ENCODE measurements at places on chromosomes 2 and 18.

DNA sequence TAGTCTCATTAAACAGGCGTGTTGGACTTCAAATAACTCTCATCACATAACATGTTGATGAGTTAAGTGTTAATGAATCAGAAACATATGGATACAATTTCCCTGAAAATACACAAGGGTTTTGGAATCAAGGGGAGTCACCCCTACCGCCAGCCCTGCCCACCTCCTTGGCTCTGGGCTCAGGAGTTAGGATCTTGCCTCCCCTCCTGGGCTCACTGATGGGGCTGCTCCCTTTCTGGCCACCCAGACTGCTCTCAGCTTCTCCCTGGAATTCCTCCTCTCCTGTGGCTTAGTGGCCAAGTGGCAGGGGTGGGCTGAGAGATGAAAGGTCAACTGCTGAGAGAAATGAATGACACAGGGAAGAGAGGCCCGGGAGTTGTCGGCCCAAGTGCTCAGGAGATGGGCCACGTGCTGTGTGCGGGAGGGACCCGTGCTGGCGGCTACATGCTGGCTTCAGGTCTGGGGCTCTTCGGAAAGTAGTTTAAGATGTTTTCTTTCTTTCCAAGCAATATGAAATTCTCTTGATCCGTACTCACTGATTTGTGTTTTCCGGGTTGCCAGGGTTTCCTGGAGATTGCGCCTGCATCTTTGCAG is 55.8 kb upstream of the TNP1 start:
- DNase-seq = no peak

DNA sequence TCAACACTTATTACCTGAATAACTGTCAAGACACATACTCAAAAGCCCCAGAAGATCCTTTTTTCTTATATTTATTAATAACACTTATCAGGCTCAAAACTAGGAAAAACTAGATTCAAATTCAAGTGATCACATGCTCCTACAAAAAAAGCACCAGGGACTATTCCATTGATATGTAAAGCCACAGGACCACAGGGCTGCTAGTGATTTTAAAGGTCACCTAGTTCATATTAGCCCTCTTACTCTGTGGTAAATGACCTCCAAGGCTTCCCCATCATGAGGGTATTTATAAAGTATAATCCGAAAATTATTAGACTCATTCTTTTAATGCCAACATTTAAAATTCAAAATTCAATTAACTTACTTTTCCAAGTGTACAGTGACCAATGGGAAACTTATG is 52.5 kb downstream of the LRPPRC start:
- no peak for DNase-seq

GRCh38 chr2:121355488-121355887 is 70.5 kb upstream of the TFCP2L1 start:
- no peak for DNase-seq

GRCh38 chr18:63889626-63890025 is 2.1 kb downstream of the SERPINB2 start:
- DNase-seq = no peak

DNA sequence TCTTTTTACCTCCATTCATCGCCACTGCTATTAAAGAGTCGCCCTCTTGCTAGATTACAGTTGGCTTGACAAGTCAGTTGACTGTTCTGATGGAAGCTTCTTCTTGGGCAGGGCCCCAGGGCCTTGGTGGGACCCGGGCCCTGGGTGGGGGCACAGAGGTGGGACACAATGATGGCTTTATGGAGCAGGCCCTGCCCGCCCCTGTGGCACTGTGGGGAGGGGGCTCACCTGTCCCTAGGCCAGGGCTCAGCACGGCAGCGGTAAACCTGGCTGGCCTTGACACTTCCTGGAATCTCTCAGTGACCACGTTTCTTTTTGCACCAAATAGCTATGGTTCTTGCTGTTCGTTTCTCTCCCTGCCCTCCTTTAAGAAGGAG is 4.9 kb upstream of the HS6ST1 start:
- DNase-seq = no peak

- DNase-seq = no peak
These were observed 37.4 kb downstream of the UBE2F start for GRCh38 chr2:238004077-238004830.

GRCh38 chr2:232633413-232634205 is at the start of gene EFHD1:
Gene EFHD1, plus strand, starts transcription at chr2:232633604. Its CDS starts 101 bp downstream, at chr2:232633705.
- peak; percentile 67 for DNase-seq

- DNase-seq = no peak
These were observed 256.1 kb downstream of the PAX3 start for GRCh38 chr2:222042666-222043065.

DNA sequence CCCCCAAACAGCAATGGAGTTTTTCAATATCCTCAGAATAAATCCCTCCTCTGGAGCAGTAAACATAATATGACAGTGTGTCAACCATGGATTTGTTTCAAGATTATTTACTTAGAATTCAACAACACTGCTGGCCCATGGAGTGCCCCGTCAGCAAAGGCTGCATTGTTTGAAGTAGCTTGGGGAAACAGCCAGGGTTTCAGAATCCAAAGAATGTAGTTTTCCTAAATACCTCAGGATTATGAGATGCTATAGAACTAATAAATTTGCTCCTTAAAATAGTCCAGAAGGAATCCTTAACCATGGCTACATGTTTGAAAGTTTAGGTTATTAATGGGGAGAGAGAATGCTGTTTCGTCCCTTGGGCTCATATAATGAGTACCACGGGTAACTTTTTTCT is 13.1 kb upstream of the CETN1 start:
- DNase-seq = no peak

DNA sequence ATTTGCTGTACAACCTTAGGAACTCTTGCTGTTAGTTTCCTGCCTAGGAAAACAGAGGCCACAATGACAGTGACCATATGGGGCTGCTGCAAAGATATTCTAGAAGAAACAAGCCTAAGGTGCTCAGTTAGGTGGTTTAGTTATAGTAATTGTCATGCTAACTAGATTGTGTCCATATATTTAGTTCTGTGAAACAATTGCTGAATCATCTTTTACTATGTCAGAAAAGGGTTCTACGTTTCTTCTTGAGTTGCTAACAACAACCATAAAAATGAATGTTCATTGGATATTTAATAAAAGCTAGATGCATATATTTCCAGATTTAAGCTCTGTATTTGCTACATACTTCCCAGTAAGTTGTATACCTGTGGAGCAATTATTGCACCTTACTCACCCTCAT is 597.2 kb upstream of the KLHL29 start:
- DNase-seq = no peak

DNA sequence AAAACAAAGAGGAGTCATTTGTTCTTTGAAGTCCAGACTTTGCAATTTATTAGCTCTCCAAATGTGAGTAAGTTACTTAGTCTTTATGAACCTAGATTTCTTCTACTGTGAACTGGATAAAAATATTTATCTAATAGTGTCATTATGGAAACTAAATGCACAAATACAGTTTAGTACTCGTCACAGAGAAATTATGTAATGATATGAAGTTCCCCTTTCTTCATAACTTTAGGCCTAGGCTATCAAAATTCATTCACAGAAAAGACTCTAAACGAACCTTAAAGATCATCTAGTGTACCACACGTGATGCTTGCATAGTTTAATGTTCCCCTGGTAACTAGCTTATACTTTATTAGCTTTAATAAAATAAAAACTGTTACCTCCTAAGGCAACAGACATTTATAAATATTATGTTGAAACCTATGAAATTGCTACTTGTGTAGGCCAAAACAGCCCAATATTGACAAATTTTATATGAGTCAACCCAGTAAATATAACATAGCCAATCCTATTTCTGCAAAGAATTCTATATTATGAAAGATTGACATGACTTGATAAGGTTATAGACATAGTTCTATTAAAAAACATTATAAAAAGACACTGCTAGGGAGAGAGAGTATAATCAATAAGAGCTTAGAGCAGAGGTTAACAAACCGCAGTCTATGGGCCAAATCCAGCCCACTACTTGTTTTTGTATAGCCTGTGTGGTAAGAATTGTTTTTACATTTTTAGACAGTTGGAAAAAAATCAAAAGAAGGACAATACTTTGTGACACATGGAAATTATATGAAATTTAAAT is 44.9 kb upstream of the ITPRID2 start:
- no peak for DNase-seq

- no peak for DNase-seq
These were observed 27.9 kb downstream of the GPD2 start for GRCh38 chr2:156464106-156464505.

GRCh38 chr2:139064159-139064558 is 284.0 kb upstream of the NXPH2 start:
- DNase-seq = no peak

DNA sequence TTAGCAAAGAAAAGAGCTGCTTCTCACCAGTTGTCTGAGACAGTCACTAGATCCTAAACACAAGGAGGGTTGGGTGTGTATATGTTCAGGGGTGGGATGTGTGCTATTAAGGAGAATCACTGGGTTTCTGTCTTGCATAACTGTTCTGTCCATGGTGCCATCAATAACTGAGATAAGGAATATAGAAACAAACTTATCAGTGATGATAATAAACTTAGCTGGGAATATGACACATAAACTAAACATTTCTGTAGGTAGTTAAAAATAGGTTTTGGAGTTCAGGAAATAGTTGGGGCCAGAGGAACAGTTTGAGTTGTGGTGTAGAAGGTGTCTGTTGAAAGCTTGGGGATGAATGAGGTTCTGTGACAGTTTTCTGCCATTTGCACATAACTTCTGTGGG is 17.4 kb downstream of the NAPG start:
- no peak for DNase-seq

DNA sequence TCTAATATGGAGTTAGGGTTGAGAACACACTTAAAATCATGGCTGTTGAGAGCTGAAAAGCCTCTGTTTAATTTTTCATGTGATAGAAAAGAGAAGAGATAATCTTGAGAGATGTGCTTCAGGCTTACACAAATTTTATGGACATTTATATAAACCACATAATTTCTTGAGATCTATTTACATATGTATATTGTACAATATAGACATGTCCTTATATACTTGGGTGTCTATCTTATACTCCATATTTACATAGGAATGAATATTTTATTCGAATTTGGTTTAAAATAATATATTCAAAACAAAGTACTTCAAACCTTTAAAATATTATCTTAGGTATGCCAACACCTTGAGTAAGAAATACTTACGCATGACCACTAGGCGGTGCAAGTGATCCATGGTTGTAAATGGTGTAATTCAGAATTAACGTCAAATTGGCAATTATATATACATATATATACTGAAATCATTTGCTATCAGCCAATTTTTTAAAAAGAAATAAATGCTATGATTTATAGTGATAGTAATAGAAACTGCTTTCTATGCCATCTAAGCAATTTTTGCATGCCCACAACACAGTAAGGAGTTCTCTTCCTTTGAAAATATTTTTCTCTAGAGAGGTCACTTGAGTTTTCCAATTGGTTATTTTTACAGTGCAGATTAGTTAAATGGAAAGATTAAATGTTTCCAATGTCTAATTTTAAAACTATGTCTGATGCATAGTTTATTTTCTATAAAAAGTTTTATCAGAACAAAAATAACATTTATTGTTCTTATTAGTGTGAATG is 37.6 kb upstream of the SPAG16 start:
- DNase-seq = no peak

- DNase-seq = peak; percentile 68
These were observed 13.5 kb upstream of the ZAP70 start for GRCh38 chr2:97699765-97700444.

- DNase-seq = no peak
These were observed 17.1 kb downstream of the OSBPL6 start for GRCh38 chr2:178211460-178211859.

- DNase-seq = no peak
These were observed 25.2 kb downstream of the FBXO36 start for GRCh38 chr2:229947544-229947943.

DNA sequence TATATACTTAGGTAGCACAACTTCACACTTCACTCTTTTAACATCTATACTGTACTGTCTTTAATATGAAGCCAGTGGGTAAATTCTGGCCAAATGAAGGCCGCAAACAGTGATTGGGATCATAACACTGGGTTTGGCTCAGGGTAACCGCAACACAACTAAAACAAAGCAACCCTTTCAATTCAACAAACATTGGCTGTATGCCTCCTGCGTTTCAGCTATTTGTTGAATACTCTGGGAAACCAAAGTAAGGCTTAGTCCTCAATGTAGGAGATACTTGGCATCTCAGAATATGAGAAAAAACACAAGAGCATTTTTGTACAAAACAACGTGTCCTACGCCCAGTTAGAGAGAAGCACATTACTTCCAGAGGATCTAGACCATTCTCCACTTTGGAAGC is 693.3 kb upstream of the KLHL29 start:
- no peak for DNase-seq

GRCh38 chr2:223076573-223076972 is 24.6 kb downstream of the KCNE4 start:
- no peak for DNase-seq

DNA sequence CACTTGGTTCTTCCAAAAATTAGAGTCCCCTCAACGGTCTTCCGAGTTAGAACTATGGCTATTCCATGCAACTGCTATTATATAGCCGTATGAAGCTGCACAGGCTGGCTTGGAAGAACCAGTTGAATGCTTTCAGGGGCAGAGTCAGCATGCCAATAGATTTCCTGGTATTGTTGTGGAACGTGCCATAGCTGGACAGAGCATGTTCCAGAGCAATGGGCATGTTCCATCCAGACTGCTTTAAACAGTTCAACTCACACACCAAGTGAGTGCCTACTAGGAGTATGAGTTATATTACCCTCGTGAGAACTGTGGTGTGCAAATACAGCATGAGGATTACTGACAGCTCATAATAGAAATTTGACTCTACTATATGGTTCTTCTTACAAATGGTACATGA is 682.0 kb downstream of the SATB2 start:
- DNase-seq = no peak

DNA sequence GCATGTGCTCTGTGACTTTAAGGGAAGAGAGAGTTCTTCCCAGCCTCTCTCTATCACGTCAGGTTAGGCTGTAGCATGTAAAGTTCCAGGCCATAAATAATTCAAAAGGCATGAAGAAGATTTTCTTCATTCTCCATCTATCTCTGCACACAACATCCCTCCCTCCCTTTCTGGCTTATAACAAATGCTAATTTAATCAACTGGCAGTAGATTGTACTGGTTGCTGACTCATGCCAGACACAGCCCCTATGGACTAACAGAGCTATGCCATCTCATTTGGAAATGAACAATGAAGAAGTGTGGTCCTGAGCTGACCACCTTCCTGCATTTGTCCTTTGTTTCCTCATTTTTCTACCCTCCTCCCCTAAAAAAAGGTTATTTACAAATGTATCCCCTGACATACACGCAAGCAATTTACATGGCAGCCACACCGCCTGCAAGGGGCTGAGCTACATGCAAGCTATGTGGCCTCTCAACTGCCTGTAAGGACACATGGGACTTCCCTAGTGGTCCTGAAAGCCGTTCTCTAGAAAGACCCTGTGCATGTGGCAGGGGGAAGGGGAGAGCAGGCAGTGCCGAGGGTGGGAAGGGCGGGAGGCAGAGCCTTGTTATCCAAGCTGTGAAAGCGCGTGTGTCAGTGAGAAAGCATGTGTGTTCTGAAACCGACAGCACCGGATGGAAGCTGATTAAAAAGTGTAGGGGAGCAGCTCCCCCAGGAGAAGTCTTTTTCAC is 90.9 kb upstream of the KLF7 start:
- DNase-seq = no peak

DNA sequence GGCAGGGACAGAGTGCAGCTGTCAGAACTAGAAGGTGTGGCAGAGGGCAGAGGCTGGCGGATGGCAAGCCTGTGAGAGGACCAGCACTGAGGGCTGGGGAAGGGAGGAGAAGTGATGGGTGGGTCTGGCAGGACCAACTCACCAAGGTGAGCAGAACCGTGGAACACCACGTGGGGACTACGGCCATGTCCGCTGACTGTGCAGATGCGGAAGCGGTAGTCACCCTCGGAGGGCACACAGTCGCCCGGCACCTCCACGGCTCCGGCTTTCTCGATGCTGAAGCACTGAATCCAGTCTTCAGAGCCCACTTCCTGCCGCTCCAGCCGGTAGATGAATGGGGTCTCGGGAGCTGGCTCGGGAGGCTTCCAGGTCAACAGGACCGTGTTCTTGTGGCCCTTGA is 4.2 kb downstream of the OBSL1 start:
- DNase-seq = no peak
